Body of pancreas (tissue), 4 donors: ENCODE measurements at places on chromosomes 7 and 10.
A peak's percentile ranks its signal among the peaks of the same experiment; 100 is the strongest.

DNA sequence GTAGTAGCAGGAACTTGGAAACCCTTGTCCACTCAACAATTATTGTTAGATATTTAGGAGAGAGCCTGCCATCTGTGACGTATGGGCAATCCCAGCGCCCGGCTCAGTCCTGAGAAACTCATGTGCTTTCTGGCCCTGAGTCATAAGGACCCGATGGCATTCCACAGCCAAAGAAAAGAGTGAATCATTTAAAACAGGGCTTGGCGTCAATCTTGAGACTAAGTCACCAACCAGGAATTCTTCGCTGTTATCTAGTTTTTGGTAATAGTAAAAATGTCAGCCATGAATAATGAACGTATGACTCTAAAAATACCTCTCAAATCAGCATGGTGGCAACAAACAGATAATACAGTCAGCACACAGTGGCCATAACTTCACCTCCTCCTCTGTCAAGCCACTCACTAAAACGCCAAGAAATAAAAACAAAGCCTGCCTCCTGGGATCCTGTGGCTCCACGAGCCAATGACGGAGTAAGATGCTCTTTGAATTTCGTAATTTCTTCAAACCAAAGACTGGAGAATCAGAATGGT lies 140.8 kb downstream of the ADAM12 start:
- DNase-seq, result peak; percentile 70

- DNase-seq, result no peak
Observed at GRCh38 chr10:132058111-132058745, 7.5 kb upstream of the JAKMIP3 start.

DNA sequence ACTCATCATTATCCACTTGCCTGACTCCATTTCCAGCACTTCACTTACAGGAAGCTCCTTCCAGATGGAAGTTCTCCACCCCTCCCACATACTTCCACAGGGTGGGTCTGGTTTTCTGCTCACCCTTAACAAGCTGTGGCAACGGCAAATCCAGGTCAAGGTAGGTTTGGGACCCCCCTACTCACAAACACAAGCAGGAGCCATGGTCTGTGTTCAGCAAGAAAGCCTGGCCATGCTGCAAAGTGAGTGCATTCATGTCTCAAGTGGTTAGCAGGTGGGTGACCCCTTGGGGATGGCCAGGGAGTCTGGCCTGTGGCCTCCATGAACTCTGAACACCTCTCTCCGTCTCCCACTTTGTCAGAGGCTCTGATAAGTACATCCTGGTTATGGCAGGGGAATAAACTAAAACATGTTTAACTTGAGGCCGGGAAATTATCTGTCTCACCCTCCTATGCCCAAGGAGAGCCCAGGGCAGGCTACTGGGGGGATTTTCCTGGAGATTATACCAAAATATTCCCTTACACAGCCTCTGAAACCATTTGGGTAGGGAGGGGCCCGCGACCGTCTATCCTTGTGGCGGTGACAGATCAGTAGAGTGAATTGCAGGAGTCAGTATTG lies 844 bp downstream of the XPNPEP1 start:
- no peak for DNase-seq

- no peak for DNase-seq
Observed at GRCh38 chr7:26584987-26585665, 279.3 kb downstream of the SKAP2 start.

- no peak for DNase-seq
Observed at GRCh38 chr7:155653803-155654202, 9.3 kb downstream of the RBM33 start.

DNA sequence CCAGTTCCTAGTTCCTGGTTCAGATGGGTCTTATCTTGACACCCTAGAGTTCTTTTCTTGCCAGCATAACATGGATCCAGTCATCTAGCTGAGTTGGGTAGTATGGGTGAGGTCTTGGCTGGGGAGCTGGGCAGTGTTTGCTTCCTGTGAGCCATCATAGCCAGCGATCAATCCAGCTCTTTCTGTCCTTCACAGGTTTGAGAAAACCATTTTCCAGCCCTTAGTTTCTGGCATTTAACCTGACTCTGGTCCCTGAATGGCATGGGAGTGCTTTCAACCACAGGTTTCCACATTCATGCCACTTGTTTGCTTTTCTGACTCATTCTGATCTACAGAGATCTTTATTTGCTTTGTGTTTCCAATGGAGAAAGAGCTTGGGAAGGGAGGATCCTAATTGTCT lies 8.6 kb downstream of the SLC13A1 start:
- DNase-seq, result peak; percentile 76

DNA sequence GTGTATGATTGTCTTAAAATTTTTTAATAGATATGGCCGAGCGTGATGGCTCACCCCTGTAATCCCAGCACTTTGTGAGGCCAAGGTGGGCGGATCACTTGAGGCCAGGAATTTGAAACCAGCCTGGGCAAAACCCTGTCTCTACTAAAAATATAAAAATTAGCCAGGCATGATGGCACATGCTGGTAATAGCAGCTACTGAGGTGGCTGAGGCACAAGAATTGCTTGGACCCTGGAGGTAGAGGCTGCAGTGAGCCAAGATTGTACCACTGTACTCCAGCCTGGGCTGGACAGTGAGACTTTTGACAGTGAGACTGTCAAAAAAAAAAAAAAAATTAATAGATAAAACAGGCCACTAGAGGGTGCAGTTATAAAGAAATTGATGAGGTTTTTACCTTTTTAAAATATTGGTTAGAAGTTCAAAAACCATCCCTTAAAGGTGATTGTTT lies 20.5 kb downstream of the NOM1 start:
- DNase-seq, result no peak

DNA sequence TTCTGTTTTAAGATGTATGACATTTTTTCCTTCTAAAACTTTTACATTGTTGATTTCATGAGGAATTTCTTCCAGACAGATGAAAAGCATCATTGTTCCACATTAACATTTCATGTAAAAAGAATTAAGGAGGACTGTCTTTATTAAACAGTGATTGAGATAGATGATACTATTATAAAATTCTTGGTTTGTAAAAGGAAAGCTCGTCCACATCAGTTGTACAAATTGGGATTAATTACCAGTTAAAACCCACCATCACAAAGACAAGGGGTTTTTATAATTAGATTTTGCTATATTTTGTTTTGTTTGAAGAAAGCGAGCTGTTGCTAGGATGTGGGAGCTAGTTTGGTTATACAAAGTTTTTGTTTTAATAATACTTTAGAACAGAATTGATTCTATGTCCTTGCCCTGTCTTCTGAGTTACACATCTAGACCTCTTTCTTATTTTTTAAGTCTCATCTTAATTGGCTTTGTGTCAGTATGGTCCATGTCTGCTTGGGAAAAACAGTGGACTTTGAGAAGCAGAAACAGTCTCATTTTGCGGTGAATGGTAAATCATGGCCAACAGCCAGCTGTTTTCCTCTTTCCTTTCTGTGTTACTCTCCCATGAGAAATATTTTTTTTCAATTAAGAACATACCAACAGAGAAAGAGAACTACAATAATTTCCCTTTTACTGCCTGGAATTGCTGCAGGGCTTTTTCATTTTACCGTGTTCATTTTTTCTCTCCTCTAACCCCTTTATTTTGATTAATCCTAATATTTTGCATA lies 3.2 kb downstream of the TES start:
- DNase-seq, result no peak

DNA sequence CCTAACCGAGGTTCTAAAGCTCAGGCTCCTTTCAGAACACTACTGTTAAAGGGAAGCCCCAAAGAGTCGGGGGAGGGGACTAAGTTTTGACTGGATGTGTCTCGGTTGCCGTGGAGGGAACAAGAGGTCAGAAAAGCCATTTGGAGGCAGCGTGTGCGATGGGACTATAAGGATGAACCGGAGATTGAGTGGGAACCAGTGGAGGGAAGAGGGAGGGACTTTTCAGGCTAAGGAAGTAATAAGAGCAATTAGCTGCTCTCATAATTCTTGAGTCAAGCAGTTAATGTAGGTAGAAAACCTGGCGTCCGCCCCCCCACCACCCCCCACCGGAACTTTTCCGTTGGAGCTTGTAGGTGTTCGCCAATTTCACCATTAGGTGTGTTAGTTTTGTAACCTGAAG lies 491 bp upstream of the AKAP9 start:
- peak; percentile 28 for DNase-seq

DNA sequence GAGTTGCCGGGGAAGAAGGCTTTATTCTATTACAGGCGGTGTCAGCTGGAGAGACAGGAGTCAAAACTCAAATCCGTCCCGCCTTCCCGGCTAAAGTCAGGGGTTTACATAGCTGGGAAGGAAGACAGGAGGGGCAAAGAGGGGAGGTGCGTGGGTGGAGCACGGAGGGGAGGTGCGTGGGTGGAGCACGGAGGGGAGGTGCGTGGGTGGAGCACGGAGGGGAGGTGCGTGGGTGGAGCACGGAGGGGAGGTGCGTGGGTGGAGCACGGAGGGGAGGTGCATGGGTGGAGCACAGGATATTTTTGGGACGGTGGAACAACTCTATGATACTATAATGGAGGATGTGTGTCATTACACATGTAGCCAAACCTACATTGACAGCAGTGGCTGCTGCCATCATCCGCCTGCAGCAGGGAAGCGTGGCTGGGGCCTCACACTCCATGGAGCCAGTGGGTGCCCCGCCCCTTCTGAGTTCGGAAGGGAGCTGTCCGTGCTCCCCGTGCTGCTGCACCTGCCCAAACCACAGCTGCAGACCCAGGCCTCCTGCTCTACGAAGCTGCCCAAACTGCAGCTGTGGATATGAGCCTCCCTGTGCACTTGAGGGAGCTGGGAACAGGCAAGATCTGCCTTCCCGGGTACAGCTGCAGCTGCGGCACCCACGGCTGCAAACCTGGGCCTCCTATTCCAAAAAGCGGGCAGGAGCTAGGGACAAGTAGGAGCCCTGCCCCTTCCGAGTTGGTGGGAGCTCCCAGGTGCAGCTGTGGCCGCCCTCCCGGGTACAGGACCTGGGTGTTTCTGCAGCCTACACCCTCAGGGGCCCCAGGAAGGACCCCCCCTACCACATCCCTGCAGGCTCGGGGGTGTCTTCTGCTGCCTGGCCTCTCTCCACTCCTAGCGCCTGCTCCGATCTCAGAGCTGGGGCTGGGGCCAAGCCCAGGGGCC lies 119.4 kb downstream of the DYNC2I1 start:
- DNase-seq, result no peak

DNA sequence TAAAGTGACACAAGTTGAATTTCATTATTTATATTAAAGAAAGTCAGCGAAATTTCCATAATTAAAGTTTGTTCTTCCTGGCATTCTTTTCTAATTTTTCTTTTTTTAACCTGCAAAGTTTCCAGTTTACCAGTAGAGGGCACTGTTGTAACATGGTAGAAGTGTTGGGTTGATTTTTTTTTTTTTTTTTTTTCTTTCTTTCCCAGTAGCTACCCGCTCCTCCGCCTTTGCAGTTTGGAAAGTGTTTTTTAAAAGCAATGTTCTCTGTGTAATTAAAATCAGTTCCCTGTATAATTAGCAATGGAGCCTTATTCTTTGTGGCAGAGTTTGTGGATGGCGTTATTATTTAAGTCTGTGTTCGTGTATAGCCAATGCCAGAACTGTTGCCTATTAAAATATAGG lies 53.7 kb downstream of the TAF3 start:
- no peak for DNase-seq

DNA sequence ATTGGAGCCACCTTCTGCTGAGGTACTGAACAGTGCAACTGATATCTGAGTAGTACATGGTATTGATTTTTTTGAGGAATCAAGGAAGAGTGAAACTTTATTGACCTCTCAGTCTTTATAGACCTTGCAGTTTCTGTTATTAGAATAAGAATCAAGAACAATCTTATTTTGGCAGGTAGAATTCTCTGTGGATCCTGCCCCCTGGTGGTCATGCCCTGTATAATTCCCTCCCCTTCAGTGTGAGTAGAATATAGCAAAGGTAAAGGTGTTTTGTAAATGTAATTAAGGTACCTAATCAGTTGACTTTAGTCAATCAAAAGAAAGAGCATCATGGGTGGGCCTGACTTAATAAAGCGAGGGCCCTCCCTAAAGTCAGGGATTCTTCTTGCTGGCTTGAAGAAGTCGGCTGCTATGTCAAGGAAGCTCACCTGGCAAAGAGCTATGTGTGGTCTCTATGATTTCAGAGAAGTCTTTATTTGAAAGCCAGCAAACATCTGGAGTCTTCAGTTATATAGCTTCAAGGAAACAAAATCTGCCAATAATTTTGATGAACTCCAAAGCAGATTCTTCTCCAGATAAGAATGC lies 142.8 kb downstream of the LSM5 start:
- no peak for DNase-seq

DNA sequence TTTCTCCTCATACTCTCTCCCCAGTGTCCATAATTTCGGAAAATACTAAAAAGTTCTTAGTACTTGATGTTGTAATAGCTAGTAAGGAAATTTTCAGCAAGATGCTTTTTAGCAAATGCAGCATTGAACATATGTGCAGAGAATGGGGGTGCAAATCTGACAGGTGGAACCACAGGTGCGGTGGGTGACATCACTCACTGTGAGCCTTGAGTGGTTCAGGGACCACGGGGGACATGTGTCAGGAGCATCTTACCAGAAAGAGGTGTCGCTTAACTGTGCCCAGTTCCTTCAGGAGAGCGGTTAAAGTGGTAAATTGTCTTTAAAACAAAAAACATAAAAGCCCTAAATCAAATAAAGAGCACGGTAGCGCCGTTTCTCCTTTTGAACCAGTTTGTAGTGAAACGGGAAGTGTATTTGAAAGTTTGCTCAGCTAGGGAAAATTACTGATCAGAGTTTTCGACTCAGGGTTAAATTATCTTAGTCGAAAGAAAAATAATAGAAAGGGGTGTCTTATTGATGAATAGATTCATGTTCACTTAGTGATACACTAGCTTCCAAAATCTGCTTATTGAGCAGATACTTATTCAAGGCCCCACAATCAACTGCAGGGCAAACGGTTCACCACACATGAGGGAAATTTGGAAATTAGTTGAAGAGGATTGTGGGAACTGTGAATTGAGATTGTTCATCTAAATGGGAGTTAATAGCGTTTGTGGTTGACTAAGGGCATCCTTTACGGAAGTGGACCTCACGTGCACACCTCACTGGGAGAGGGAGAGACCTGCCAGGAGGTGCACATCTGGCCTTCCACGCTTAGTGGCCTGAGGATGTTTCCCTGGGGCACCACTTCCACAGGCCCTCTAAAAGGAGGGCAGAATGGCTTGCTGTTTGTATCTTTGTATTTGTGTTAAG lies 12.7 kb downstream of the CUL1 start:
- DNase-seq, result no peak

DNA sequence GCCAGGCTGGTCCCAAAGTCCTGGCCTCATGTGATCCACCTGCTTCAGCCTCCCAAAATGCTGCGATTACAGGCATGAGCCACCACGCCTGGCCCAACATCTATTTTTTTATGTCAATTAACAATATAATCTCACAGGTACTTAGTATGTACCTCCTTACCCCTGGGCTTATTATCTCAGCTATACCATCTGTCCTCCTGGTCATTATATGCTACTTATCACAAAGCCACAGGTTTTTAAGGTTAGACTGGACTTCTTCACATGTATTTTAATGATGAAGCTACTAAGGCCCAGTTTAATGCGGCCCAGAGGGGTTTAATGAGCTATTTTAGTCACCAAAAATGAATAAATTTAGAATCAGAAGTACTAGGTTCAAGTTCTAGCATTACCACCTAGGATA lies 3.4 kb downstream of the NSUN6 start:
- no peak for DNase-seq

GRCh38 chr7:134865001-134865845 lies 85.8 kb downstream of the CALD1 start:
- DNase-seq, result no peak

GRCh38 chr7:116955801-116956476 lies 2.6 kb downstream of the ST7 start:
- peak; percentile 15 for DNase-seq

- no peak for DNase-seq
Observed at GRCh38 chr7:10343108-10343507, 630.6 kb upstream of the PHF14 start.
